ENCODE measurements at places on chromosomes 13 and 19. TPM values are rescaled to one million over a fixed set of nuclear protein-coding genes. Genes with fewer than 3 reads are reported as not detected.

The SAMD4B gene
- 51.3 TPM for total RNA-seq

The ANGPTL4 gene
- 0.64 TPM for total RNA-seq

GRCh38 chr13:102968572-102969228, 97.5 kb downstream of the SLC10A2 start:
- DNase-seq, result no peak

The TSHZ3 gene
- total RNA-seq, result 1.00 TPM

The SIGLEC5 gene
- not detected for total RNA-seq

The CCDC9 gene
- 39.6 TPM for total RNA-seq

DNA sequence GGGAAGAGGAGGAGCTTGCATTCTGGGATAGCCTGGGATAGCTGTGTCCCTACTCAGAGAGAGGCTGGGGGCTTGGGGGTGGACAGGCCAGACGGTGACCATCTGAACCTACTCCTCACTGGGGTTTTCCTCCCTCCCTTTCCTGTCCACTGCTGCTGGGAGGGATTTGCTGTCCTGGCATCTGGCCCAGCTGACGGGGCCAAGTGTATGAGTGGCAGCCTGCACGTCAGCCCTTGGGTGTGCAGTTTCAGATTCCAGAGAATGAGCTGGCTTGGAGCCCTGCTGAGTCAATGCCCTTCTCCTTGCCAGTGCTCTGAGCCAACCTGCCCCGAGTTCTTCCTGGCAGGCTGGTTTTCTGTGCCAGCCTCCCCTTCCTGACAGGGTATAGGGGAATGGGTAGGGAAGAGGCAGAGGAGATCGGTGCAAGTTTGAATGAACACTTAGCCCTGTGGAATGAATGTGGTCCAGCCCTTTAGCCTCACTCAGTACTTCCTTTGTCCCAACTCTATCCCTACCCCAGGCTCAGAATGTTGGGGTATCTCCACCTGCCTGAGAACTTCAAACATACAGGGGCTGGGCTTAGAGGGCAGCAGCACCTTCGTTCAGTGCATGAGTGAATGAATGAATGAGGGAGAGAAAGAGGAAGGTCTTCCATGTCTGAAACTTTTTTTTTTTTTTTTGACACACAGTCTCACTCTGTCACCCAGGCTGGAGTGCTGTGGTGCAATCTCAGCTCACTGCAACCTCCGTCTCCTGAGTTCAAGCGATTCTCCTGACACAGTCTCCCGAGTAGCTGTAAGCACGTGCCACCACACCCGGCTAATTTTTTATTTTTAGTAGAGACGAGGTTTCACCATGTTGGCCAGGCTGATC, 1.8 kb upstream of the ANGPTL4 start:
- DNase-seq, result no peak

GRCh38 chr13:102132777-102133295, 269.0 kb downstream of the FGF14 start:
- DNase-seq, result no peak

DNA sequence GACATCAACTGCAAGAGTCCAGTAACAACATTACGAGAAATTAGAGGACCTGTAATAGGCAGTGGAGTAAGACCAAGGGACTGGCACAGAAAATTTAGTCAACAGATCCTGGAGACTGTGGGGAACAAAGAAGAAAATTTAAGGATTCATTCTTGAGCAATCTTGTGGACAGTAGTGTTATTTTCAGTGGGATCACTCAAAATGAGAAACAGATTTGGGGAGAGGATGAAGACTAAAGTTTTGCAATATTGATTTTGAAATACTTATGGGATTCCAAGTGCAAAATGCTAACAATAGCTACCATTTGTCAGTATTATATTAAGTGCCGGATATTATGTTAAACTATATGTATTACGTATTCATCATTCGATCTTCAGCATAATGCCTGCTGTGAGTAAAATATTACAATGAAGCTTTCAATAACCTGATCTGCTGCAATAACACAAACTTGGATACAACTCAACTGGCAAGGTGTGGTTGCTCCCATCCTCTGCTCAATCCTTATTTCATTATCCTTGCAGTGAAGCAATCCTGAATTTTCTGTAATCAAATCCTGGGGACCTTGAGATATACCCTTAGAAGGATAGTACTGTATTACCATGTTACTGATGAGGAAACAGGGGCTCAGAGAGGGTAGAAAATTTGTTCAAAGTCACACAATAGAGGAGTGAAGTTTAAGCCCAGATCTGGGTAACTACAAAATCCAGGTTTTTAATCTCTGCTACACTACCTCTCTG, 84.2 kb downstream of the SACS start:
- no peak for DNase-seq

DNA sequence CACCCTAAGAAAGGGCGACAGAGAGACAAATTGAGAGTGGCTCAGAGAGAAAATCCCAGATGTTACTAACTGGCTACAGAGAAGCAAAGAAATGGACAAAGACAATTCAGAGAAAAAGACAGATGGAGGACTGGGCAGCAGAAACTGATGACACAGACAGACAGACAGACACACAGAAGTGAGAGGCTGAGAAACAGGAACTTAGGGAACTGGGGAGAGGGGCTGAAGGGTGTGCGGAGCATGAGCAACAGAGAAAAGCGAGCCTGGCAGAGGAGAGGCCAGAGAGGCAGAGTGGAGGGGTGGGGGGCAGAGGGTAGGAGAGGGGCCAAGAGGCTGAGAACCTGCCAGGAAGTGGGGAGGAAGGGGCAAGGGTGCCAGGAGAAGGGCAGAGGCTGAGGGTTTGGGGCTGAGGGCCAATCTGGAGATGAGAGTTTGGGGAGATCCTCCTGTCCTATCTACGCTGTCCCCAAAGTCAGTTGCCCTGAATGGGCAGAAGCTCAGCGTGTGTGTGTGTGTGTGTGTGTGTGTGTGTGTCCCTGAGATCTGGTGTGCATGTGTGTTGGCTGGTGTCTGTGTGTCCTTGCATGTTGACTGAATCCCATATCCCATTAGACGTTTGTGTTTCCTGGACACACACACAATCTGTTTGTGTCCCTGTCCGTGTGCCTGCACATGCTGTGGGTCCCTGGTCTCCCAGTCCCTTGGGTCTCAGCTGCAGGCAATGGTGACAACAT, 5.6 kb upstream of the ERFL start:
- no peak for DNase-seq

The LMTK3 gene
- total RNA-seq, result 10.2 TPM

DNA sequence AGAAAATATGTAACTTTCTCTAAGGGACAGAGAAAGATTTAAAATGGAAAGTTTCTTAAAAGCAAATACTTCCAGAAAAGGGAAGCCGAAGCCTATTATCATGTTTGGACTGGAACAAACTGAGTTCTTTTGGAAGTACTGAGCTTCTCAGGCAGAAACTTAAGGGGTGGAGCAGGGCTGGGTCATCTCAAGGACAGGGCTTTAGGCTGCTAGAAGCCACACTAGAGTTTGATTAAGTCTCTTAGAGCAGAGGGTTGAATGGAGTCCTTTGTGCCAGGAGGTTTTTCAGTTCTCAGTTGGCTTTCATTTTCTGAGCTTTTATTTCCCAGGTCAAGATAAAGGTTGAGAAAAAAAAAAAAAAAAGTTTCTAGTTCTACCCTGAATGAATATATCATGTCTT, 432.7 kb downstream of the SLITRK5 start:
- DNase-seq, result no peak

DNA sequence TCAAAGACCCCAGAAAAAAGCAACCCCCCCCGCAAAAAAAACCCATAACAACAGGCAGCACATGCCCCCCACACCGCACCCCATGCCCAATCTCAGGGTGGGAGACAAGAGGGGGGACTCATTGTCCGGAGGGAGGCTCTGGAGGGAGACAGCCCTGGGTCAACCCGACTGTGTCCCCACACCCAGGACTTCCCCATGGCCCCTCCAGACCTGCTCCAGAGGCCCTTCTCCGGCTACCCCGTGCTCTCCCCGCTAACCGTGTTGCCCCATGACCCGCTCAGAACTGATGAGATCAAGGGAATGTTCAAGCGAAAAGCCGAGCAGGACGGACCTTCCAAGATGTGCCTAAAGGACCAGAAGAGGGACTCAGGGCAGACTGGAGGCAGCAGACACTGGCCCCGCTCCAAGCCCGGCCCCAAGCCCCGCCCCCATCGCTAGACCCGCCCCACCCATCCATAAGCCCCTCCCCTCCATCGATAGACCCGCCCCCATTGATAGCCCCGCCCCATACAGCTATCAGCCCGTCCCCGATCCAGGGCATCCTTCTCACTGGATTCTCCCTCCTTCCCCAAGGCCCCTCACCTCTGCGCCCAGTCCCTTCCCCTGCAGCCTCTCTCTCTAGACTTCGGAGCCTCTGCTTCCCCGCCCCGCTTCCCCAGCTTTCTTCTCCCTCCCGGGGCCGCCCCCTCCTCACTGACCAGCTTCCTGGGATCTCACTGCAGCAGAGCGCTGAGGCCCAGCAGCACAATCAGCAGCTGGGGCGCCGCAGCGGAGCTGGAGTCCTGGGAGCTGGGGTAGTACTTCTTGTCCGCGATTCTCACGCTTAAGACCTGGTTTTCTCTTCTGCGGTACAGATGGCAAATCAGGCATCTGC, 2.2 kb downstream of the BST2 start:
- DNase-seq, result peak; percentile 66

DNA sequence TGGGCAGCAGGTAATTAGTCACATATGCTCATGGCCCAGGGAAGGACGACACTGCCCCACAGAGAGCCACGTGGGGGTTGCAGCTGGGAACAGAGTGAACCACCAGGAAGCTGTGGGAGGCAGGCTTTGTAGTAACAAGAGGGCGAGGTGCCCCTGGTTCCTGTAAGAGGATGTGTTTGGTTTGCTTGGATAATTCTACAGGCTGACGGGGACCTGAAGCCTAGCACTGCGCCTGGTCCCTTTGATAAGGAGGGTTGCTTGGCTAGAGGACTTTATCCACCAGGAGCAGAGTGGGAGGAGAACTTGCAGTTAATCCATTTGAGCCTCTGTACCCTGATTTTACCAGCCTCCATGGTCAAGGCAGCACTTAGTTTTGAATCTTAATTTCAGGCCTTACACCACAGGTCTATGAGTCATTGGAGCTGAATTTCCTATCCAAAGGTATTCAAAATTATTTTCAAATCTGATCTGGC, 67.4 kb upstream of the CLDN10 start:
- DNase-seq, result no peak

GRCh38 chr19:50979758-50980157, 4.0 kb downstream of the KLK7 start:
- no peak for DNase-seq

DNA sequence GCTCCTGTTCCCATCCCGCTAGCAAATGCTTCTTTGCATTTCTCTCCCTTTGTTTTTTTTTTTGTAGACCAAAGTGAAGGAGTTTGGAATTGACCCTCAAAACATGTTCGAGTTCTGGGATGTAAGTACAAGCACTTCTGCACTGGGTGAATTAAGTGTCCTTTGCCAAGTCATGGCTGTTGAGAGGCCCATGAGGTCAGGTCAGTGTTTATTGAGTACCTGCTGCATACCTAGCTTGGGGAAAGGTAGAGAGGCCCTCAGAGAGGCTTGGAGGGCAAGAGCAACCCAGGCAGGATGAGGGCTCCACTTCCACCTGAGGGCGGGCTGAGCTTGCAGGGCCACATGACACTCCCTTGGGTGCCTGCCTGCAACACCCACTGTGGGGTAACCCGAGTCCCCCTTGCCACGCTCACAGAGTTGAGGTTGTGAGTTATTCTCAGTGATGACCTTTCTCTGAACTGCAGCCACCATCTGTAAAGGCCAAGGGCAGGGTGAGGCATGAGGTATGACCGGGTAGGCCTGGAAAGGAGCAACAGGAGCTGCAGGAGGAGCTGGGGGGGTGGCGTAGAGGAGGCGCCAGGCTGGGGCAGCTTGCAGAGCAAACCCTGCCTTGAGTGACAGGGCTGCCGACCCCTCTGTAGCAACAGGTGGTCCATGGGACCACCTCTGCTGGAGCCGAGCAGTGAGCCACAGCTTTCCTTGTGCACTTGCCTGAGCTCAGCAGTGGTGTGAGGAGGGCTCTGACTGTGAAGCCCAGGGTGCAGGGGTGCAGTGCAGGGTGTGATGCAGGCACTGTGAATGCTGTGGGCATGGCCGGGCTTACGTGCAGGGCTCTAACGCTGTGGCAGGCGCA, 16.6 kb downstream of the GPI start:
- DNase-seq, result no peak

DNA sequence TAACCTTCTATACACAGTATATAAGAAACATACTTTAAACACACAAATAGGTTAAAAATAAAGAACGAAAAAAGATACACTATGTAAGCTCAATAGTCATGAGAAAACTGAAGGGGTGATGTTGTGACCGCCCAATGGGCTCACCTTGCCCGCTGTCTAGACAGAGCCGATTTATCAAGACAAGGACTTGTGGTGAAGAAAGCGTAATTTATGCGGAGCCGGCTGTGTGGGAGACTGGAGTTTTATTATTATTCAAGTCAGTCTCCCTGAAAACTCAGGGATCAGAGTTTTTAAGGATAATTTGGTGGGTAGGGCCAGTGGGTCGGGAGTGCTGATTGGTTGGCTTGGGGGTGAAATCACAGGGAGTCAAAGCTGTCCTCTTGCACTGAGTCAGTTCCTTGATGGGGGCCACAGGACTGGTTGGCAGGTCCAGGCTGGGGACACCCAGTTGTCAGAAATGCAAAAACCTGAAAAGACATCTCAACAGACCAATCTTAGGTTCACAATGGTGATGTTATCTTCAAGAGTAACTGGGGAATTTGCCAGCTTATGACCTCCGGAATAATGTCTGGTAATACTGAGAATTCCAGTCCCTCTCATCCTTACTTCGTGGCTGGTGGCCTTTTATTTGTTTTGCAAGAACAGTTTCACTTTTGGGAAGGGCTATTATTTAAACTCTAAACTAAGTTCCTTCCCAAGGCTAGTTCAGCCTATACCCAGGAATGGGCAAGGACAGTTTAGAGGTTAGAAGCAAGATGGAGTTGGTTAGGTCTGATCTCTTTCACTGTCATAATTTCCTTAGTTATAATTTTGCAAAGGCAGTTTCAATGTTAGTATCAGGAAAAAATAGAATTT, 96.6 kb downstream of the UBL3 start:
- no peak for DNase-seq

DNA sequence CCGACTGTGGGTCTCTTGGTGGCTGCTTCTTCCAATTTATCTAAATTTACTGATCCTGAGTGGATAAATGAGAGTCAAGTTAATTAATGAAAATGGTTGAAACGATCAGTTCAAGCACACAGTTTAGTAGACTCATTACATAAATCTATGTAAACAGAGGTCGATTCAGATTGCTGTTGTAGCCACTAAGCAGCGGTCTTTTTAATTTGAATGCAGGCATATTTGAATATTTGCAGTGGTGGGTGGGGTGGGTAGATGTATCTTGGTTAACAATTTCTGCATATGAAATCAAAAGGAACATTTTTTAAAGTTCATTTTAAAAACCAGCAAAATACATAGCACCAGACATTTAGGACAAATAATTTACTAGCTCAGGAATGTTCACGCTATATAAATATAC, 325.9 kb downstream of the KLF12 start:
- no peak for DNase-seq

GRCh38 chr13:21016487-21016886, 44.9 kb downstream of the LATS2 start:
- no peak for DNase-seq
